ENCODE measurements at places on chromosomes 12 and 14. TPM values are rescaled to one million over a fixed set of nuclear protein-coding genes. Genes with fewer than 3 reads are reported as not detected.

GRCh38 chr14:51834240-51834639 is 26.2 kb upstream of the GNG2 start:
- no peak for DNase-seq

GRCh38 chr12:66555113-66555512 is 123.8 kb downstream of the GRIP1 start:
- no peak for DNase-seq

GRCh38 chr14:23430723-23431085 is 4.8 kb downstream of the MYH7 start:
- DNase-seq: no peak

DNA sequence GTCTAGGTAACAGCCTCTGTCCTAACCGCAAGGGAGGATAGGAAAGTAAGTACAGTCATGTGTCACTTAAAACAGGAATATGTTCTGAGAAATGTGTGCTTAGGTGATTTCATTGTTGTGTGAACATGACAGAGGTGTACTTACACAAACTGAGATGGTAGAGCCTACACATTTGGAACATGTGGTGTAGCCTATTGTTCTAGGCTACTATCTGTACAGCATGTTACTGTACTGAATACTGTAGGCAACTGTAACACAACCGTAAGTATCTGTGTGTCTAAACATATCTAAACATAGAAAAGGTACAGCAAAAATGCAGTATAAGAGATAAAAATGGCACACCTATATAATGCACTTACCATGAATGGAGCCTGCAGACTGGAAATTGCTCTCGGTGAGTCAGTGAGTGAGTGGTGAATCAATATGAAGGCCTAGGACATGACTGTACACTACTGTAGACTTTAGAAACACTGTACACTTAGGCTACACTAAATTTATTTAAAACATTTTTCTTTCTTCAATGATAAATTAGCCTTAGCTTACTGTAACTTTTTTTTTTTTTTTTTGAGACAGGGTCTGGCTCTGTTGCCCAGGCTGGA is 13.2 kb upstream of the MDM2 start:
- DNase-seq: no peak

Gene POU6F1
- 8.4 TPM for total RNA-seq

Gene SYNE2
- total RNA-seq: 122 TPM
